Mucosa of descending colon (tissue), 3 donors: ENCODE measurements at places on chromosomes 3 and 15.

DNA sequence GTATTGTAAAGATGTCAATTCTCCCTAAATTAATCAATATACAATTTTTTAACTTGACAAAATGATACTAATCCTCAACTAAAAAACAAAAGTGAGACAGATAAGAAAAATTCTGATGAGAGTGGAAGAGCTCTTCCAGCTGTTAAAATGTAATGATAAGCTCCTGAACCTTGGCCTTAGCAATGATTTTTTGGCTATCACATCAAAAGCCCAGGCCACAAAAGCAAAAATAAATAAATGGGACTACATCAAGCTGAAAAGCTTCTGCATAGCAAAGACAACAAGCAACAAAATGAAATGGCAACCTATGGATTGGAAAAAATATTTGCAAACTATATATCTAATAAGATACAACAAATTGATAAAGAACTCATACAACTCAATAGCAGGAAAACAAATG, 24.0 kb upstream of the SRPRB start:
- no peak for DNase-seq

GRCh38 chr3:112381673-112382542, 49.0 kb downstream of the CD200 start:
- no peak for DNase-seq

- DNase-seq, result no peak
These were observed 242.6 kb upstream of the TOPAZ1 start for GRCh38 chr3:43998836-43999727.

DNA sequence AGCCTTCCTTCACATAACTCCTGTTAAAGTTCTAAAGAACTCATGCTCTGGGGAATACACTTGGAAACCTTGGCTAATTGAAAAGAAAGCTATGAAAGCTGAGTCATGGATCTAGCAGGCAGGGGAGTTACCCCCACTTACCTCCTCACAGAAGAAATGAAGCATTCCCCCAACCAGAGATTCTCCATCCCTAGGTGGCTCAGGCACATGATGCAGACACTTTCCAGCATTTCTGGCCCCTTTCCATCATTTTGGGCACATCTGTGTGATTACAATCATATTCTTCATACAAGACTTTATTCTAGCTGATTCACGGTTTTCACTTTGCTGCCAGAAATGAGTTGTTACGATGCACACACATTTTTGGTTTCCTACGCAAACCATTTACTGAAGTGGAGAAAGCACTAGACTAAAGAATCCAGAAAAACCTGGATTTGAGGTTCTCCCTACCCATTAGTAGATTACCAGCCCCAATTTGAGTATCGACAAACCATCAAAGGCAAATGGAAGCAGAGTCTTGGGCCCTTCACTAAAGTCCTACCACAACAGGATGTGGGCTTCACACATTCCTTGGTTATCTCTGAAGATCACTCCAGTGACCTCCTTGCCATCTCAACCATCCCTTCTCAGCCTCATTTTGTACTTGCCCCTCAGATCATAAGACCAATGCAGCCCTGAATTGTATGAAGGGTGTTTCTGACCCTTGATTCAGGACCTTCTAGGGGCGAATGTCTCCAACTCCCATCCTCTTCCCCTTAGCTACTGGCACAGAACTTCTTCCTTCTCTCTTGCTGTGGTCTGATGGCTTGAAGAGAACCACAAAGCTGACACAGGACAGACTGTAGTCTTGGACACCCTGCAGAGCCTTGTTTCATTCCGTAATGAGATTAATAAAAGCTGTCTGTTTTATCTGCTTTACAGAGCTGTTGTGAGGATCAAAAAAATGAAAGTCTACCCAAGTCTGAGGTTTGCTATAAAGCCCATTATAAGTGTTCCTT, 42.5 kb upstream of the SNRK start:
- DNase-seq, result peak; percentile 7

DNA sequence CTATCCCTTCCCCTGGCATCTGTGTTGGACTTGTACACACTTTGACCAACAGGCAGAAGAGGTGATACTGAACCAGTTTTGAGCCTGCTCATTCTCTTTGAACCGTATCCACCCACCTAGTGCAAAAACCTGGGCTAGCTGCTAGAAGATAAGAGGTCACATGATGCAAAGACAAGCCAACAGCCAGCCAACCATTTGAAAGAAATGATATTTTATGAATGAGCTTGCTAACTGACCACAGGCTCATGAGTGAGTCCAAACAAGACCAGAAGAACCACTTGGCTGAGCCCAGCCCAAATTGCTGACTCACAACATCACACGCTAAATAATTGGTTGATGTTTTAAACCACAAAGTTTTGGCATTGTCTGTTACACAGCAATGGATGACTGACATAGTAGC, 74.0 kb upstream of the CTNNB1 start:
- DNase-seq, result no peak

DNA sequence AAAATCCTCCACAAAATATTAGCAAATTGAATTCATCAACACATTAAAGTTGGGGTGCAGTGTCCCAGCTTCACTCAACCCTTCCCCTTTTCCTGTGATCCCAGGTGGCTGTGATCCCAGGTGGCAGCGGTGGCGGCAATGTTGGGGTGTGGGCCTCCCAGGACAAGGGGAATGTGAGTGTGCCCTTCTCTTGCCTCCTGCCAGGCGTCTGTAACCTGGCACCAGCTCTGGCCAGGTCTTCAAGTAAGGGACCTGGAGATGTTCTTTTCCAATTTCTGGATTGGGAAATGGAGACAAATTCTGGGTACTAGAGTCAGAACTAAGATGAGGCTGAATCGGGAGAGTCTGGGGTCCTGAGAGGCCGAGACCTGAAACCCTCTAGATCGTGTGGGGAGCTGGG, 20.1 kb downstream of the GOLGA6A start:
- no peak for DNase-seq

DNA sequence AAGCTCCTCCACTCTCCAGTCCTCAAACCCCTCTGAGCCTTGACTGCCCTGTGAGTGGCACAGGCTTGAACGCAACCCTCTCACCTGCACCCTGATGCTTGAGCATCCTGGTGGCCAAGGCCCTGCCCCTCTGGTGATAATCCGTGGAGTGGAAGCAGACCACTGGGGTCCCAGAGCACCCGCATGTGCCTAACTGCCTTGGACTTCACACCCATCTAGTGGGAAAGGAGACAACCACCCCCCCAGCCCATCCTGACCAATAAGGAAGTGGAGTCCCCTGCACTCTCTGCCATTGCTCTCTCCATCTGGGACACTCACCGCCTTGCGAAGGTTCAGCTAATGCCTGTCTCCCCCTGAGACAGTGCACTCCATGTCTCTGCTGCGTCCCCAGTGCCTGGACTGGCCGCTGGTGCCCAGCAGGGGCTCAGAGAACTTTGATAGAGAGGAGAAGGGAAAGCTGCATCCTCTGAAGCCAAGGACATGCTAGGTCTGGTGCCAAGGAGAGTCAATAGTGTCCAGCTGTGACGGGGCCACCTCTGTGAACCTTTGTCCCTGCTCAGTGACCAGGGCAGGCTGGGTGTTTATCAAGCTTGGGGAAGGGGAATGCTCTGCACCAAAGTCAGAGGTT, 3.4 kb downstream of the KLF15 start:
- DNase-seq, result peak; percentile 4

GRCh38 chr15:90859234-90860131, 8.9 kb upstream of the FURIN start:
- DNase-seq, result no peak

DNA sequence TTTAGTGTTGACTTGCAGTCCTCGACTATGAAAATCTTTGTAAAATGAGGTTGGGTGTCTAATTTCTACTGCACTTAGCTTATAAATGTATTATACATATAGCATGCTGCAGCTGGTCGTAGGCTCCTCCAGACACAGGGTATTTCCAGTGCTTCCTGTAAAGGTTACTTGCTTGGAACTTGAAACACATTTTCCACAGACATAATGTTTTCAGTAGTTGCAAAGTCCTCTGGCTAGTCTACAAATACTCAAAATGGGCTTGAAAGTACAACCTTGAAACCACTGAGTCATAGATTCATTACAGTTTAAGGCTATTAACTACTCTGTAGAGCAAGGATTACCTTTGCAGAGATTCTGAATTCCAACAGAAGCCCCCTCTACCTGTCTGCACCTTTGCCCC, 464.1 kb downstream of the RAP2B start:
- no peak for DNase-seq

- DNase-seq, result no peak
These were observed 34.4 kb upstream of the TNIK start for GRCh38 chr3:171494457-171495109.

DNA sequence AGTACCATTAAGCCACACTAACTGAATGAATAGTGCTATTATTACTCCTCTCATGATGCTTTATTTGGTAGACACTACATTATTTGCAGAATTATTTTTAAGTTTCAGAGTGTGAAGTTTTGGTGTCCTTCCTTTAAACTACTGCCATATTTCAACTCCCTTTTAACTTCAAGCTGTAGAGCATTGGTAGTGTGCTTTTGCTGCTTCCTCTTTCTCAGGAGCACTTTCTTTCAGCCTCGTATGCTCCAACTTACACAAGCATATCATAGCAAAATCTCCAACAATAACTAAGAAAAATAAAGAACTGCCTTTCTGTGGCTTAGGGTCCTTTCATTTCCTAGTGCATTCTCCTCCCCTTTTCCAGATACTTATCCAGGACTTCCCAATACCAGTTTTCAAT, 476.4 kb upstream of the AGTR1 start:
- DNase-seq, result no peak

- DNase-seq, result no peak
These were observed 14.0 kb upstream of the UACA start for GRCh38 chr15:70777170-70777926.

GRCh38 chr15:68317281-68318007, 39.9 kb downstream of the FEM1B start:
- no peak for DNase-seq

GRCh38 chr15:40424483-40425115, 16.2 kb upstream of the BAHD1 start:
- no peak for DNase-seq

DNA sequence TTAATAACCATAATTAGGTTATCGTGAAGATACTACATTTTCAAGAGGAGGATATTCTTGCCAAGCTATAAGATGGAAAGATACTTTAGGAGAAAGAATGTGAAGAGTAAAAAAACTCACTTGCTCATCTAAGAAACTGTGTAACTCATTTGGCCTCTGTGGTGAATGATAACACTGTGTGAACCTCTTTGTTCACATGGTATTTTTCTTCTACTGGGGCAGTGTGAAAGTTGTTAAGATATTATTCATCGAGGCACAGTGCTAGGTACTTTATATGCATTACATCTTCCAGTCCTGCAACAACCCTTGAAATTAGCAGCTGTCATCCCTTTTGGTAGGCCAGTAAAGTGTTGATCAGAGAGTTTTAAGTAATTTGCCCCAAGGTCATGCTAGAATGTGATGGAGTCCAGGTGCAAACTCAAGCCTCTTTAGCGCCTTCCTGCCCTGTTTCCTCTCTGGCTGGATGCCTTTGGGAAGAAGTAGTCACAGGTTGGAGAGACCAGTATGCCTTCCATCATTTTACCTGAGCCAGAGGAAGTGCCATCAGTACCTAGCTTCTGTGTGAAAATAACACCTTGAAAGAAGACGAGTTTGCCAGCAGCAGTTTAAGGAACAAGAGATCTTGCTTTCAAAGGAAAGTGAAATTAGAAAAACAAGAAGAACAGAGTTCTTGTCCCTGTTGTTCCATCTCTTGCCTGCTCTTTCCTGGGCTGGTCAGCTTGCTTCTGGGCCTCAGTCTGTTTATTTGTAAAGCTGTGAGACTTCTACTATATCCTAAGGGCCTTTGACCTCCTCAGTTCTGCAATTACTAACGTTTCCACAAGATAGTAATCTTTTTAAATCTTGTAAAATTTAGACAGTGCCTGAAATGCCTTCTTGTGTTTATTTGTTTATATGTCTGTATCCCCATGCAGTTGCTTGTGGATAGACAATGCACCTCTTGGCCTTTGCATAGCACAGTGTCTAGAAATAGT, 179.3 kb downstream of the FNDC3B start:
- DNase-seq, result no peak

DNA sequence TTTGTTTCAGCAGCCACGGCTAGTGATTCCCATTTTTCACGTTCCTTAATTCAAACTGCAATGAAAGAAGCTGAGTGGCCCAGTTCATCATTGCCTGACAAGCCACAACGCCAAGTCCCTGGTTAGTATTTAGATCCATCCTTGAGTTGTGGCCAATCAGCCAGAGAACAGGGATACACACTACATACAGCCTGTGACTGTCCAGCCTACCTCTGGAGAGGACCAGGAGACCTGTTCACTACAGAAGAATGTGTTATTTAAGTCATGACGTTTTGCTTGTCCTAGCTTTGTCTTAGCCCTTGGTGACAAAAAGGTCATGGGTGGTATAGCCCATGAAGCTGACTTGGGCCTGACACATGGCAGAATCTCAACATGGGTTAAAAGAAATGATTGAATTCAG, 2.7 kb upstream of the TPM1 start:
- DNase-seq, result no peak

DNA sequence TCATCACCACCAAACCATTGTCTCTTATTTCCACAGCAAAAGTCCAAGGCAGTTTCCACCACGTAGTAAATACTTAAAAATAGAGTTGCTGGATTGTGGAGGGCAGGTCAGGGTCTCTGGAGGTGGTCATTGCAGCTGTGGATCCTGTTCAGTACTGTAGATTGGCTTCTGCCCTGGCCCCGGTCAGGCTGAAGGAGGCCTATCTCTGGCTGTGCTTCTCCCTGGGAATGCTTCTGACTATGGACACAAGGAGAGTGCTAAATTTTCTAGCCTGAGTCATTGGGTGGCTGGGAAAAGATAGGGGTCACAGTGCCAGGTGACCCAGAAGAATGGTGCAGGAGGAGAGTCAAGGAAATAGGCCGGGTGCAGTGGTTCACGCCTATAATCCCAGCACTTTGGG, 26.3 kb upstream of the GMPPB start:
- no peak for DNase-seq

DNA sequence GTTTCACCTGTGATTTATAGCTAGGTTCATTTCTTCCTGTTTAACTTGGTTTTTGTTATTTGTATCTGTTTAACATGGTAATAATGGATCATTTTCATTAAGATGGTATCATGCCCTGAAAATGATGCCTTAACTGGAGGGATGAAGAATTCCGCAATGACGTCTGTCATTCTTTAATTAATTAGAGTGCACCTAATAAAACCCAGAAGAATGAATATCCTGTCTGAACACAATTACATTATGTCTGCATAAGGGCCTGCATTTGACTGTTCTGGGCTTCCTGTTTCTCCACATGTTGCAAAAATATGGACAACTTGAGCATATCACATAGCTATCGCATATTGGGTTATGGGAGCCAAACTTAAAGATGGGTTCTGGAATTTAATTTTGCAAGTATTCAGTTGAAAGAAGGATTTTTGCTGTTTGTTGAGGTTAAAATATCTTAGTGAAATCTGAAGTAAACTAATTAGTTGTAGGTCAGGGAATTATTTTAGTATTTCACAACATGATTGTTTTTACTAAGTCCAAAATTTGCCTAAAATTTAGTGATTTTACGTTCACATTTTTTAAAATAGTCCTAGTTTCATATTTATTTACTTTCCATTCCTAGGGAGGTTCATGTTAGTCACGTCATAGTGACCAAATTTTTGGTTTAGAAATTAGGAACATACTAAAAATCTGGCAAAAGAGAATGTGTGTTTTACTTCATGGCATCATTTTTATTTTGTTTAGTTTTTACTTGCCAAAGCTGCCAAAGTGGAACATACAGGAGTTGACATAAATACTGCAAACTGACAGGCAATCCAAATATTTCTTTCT, 321.0 kb upstream of the TGFBR2 start:
- no peak for DNase-seq

GRCh38 chr3:26118165-26118564, 328.3 kb downstream of the OXSM start:
- DNase-seq, result no peak

GRCh38 chr3:173399044-173399443, 1.5 kb downstream of the NLGN1 start:
- no peak for DNase-seq
